GM13976 (cell line): ENCODE measurements at places on chromosomes 1 and 21.
A peak's percentile ranks its signal among the peaks of the same experiment; 100 is the strongest.

GRCh38 chr1:223180731-223181321 lies 37.8 kb upstream of the TLR5 start:
- no peak for DNase-seq

DNA sequence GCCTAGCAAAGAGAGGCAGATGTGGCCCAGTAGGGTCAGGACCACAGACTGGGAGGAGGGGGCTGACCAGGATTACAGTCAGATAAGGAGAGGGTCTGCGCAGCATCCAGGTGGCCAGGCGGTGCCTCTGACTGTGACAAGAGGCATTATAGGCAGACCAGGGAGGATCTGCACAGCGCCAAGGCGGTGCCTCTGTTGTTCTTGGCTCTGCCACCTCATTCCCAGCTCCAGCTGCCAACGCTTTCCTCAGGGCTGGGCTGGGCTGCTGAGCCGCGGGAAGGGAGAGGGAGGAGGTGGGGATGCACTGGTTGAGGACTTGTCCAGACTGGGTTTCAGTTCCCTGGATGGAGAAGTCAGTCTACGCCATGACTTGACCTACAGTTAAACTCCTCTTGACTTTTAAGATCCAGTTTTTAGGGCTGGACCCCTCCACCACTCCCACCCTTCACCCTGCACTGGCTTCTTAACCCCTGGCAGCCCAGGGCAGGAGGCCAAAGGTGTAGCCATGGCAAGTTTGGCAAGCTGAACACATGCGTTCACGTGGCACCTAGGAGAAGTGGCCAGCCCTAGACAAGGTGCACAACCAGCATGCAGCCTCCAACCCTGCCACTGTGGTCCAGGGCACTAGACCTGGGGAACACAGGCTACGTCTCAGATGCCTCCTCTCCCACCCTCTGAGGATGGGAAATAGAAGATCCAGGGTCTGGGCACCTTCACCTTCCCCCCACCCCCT lies 4.5 kb upstream of the CRABP2 start:
- DNase-seq = no peak

DNA sequence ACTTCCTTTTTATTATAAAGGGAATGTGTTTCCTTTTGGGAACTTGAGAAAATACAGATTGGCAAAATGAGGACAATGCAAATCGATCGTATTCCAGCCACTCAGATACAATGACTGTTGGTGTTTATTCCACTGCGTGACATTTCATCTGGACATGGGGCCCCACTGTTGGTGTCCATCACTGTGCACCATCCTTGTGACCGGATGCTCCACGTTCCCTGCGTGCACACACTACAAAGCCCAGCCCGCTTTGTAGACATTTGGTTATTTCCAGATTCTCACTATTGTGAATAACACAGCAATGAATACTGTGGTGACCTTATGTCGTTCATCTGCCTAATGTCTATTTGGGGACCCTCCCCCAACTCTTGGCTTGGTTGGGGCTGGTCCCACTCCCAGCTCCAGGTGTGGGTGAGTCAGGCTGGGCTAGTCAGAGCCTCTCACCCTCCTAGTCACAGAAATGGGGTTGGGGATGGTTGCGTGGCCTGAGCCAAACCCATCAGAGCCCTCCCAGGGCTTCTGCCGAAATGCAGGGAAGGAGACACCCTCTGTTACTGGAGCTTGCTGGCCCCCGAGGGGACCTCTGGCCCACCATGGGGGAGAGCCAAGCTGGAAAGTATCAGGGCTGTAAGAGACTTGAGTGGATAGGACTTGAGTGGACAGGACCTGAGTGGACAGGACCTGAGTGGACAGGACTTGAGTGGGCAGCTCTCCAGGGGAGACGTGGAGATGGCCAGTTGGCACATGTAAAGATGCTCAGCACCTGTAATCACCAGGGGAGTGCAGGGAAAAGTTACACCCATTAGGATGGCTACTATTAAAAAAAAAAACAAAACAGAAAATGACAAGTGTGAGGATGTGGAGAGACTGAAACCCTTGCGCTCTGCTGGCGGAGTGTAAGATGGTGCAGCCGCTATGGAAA lies 57.1 kb upstream of the ADARB1 start:
- DNase-seq = no peak

DNA sequence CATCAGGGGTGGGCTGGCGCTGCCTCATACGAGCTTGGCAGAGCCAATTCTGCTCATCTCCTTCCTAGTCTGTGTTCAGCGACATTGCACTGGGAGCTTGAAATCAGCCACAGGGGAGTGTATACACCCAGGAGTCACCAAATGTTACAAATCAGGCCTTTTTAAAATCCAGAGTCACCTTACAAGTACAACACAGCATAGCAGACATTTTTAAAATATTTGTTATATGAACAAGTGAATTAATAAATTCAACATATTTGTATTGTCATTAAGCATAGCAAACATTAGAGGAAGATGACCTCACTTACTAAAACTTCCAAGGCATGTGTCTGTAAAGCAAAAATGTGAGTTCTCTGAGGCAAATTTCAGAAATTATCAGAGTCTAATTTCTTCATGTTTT lies 210.0 kb downstream of the HLX start:
- no peak for DNase-seq

DNA sequence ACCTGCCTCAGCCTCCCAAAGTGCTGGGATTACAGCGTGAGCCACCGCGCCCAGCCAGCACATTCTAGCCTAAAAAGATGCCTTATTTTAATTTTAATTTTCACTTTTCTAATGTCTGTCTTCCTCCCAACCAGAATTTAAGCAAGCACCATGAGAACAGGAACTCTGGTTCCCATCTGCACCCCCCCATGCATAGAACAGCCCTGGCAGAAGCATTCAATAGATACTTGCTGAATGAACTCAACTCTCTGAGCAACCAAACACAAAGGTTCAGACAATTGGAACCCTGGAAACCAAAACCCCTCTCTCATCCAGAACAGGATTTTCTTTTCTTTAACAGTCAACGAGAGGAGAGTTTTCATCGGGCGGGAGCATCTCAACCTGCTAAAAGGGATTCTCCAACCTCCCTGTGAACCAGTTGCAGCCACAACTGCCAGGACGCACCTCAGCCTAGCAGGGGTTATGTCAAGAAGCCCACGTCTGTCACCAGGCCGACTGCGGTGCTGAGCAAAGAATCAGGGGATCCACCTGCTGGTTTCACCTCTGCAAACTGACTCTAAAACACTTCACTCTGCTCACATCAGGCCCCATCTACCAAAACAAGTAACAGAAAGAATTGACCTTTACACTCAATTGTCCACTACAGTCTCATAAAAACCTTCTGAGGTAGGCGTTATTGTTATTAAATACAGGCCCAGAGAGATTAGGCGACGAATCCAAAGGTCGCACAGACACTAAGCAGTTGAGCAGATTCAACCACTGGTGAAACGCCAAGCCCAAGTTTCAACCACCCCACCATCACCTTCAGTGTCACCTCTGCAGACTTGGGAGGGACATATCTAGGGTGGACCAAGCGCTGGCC lies 1.7 kb downstream of the KIAA2013 start:
- peak; percentile 68 for DNase-seq

DNA sequence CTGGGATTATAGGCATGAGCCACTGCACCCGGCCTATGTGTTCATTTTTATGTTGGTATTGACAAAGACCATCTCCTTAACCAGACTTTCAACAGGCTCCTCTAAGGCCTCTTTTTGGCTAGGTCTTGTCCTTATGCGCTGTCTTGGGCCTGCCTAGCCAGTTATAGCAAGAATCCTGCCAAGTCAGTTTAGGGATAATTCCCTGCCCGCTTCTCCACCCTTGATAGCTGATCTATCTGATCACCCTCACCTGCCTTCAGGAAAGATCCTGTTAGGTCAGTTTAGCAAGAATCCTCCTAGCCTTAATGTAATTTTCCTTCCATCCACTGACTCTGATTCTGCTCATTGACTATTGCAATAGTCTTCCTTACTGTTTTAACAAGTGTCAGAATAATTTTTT lies 2.4 kb upstream of the B4GALT3 start:
- DNase-seq = no peak

GRCh38 chr1:54671985-54672608 lies 30.5 kb downstream of the MROH7 start:
- peak; percentile 80 for DNase-seq

GRCh38 chr1:99682291-99682751 lies 36.4 kb downstream of the PALMD start:
- no peak for DNase-seq

- no peak for DNase-seq
These were observed 13.1 kb upstream of the TTLL7 start for GRCh38 chr1:84012018-84012417.

- DNase-seq = no peak
These were observed 586.4 kb upstream of the TMPRSS15 start for GRCh38 chr21:18989953-18990495.

DNA sequence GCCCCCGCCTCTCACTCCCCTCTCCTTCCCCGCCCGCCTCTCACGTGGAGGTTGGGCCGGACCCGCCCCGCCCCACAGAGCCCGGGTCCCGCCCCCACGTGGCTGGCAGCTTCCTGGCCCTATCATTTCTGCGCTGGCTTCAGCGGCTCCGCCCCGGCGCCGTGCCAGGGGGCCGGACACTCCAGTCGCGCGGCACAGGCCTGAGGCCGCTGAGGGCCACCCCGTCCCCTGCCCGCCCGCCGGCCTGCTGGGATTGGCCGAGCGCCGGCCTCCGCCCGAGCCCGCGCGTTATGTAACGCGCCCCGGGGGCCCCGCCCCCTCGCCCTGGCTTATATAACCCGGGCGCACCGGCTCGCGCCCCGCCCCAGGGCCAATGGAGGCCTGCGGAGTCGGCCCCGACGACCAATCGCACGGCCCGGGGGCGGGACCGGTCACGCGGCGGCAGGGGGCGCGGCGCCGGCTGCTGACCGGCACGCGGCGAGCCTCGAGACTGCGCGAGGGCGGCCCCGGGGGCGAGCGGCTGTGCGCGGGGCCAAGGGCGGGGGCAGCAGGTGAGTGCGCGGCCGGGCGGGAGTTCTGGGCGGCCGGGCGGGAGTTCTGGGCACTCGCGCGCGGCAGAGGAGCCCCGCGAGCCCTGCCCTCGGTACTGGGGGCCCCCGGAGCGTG lies at the start of gene PER3:
PER3 (plus strand) TSS at position 466 of the 666 bp plus-strand sequence. CDS start 587 bp downstream, outside the sequence.
- DNase-seq = peak; percentile 96
